ENCODE measurements at places on chromosomes 3 and 15. TPM values are rescaled to one million over a fixed set of nuclear protein-coding genes. Genes with fewer than 3 reads are reported as not detected.

GRCh38 chr3:143247073-143247472, 127.5 kb downstream of the CHST2 start:
- no peak for DNase-seq

GRCh38 chr15:88247914-88248313, 8.6 kb downstream of the NTRK3 start:
- DNase-seq: no peak

C2CD4A gene
- total RNA-seq: not detected

CCDC9B gene
- 69.4 TPM for total RNA-seq

WDR5B gene
- 3.3 TPM for total RNA-seq
